ENCODE measurements at places on chromosomes 1 and 21.

GRCh38 chr1:205245096-205245495 lies 17.4 kb downstream of the TMCC2 start:
- no peak for DNase-seq

- DNase-seq: no peak
Observed at GRCh38 chr1:116352349-116352813, 20.7 kb upstream of the ATP1A1 start.

DNA sequence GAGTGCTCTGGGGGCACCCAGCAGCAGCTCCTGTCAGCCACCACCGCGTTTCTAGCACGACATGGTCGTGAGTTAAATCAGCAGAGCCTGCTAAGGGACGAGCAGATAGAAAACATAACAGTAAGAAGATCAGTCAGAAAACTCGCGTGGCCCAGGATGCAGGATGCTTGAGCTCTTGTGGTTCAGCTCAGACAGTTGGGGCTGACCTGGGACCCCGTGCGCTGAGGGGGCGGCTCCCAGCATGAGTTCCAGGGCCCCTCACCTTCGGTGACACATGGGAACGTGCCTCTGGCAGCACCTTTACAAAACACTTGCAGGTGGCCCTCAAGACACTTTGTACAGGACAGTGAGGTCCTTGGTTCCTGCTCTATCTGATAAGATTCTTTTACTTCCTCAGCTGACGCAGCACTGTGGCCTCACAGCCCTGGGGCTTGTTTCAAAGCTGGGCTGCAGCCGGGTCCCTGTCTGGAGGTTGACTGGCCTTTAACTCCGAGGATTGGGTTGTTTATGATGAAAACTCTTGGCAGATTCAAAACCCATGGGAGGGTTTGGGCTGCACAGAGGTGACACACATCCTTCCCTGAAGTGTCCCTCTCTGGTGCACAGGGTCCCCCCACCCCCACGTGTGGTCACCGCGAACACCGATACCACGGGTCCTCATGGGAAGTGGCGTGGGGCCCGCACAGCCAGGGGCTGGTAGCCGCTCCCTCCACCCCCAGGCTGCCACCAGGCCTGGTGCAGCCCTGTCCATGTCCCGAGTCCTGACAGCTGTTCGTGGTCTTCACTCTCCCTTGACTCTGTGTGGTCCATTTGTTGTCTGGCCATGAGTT lies 65.3 kb upstream of the COL6A1 start:
- DNase-seq: no peak

- no peak for DNase-seq
Observed at GRCh38 chr1:14034506-14034905, 334.5 kb downstream of the PRDM2 start.

DNA sequence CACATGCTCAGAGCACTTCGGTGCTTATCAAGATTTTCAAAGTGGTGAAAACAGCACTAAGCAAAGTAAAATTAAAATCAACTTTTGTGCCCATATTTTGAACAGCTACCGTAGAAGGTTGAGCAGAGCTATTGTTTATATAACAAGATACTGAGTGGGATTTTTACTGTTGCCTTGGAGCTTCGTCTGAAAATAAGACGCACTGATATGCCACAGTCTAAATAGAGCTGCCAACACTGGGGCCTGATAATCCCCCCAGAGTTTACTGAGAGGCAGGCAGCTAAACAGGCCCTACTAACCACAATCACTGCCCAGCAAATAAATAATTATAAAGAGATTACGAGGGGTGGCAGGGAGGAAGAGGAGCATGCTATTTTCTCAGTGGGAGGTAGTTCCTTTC lies 650 bp upstream of the CCDC190 start:
- DNase-seq: no peak
